CD4-positive, alpha-beta T cell treated with Interleukin-10 for 1 hour (primary cell): ENCODE measurements at places on chromosomes 5 and 9.

GRCh38 chr5:34500236-34500847 lies 155.8 kb upstream of the RAI14 start:
- DNase-seq, result no peak

DNA sequence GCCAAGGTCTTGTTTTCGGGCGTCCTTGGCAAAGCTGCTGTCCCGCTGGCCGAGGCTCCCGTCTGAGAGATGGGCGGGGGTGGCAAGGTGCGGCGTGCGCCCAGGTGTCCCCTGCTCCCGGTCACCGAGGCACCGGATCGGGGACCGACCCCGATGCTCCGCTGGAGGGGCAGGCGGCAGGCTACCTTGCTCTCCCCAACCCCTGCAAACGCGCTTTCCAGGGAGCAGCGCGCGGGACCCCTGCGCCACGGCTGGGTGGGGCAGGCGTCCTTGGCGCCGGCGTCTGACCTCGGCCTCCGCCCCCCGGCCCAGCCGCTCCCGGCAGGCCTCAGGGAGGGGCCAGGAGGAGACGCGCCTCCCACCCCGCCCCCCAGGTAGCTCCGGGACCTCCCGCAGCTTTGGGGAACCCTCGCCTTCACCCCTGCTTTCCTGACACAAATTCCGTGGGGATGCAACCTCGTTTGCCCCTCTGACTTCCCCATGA lies 551 bp downstream of the N4BP3 start:
- DNase-seq, result peak; percentile 12

GRCh38 chr9:30913331-30913730 lies 1471.1 kb upstream of the ACO1 start:
- no peak for DNase-seq

GRCh38 chr5:149635394-149635793 lies 54.1 kb downstream of the ARHGEF37 start:
- DNase-seq, result no peak

DNA sequence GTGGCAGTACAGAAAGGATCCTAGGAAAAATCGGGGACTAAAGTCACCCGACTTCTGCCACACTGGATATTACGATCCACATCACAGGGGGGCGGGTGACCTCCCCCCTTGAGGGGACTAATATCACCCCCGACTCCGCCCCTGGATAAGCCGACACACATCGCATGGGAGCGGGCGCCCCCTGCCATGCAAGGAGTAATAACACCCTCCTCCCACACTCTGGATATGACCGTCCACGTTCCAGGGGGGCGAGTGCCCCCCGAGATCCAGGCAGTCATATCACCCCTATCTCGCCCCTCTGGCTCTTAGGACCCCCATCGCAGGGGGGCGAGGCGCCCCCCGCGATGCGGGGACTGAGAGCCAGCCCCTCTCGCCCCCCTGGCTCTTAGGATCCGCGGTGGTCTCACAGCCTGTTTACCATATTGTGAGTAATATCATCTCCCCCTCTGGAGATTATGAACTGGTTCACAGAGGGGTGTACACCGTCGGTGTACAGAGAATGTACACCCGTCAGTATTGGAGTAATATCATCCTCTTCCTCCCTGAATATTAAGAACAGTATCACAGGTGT lies 423.0 kb downstream of the DIRAS2 start:
- peak; percentile 27 for DNase-seq
